ENCODE measurements at places on chromosomes 12 and 14.

- DNase-seq = no peak
Observed at GRCh38 chr14:69428289-69428998, 30.0 kb downstream of the SLC39A9 start.

- no peak for DNase-seq
Observed at GRCh38 chr14:95998656-95999055, 40.5 kb upstream of the C14orf132 start.

DNA sequence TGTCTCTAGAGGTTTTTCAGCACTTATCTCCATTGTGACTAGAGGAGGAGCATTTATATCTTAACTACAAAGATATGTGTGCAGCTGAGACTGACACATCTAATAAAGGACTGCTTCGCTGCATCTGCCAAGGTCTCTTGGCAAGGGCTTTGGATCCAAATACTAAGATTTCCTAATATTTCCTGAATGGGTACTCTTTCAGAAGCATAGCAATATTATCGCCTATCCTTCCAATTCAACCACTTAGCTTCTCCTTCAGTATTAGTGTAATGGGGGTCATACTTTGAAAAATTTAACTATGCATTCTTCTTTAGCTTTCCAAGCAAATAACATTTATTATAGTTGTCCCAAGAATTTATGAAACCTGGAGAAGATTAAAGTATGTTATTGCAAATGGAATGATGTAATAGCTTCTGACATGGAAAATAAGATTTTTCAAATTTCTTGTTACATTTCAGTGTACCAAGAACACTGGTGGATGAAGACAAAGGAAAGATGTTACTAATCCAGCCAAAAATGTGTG is 243.0 kb upstream of the PDE3A start:
- DNase-seq = no peak

- DNase-seq = no peak
Observed at GRCh38 chr12:47560415-47560814, 145.4 kb downstream of the RPAP3 start.

GRCh38 chr14:103302966-103303365 is 31.1 kb upstream of the EIF5 start:
- no peak for DNase-seq

DNA sequence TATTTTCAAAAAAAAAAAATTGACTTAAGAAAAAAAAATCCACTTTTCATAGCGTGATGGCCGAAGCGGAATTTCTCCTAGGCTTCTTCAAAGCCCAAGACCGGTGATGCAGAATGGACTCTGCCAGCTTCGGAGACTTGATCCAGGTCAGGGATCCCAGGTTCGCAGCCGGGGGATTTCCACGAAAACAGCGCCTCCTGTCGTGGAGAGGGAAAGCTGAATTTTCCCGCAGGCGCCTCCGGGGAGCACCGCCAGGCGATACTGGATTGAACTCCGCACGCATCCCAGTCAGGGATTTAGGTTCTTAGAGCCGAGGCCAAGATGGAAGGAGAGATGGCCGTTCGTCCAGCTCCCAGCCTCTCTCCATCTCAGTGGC is 2.1 kb downstream of the TTC6 start:
- DNase-seq = no peak

DNA sequence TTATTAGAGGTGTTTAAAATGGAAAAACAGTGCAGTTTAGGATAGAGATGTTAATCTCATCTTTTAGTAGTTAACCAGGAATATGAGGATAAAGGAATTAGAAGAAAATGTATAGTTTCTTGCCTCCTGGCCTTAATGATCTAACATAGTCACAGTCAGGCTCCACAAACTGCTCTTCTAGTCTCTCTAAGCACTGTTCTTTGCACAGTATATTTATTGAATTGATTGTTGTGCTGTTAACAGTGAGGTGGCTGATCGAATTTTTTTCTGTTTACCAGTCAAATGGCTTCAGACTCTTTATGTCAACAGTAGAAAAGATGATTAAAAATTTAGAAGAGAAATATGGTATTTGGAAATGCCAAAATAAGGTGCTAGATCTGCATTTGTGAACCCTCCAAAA is 37.8 kb downstream of the ATF7IP start:
- no peak for DNase-seq

DNA sequence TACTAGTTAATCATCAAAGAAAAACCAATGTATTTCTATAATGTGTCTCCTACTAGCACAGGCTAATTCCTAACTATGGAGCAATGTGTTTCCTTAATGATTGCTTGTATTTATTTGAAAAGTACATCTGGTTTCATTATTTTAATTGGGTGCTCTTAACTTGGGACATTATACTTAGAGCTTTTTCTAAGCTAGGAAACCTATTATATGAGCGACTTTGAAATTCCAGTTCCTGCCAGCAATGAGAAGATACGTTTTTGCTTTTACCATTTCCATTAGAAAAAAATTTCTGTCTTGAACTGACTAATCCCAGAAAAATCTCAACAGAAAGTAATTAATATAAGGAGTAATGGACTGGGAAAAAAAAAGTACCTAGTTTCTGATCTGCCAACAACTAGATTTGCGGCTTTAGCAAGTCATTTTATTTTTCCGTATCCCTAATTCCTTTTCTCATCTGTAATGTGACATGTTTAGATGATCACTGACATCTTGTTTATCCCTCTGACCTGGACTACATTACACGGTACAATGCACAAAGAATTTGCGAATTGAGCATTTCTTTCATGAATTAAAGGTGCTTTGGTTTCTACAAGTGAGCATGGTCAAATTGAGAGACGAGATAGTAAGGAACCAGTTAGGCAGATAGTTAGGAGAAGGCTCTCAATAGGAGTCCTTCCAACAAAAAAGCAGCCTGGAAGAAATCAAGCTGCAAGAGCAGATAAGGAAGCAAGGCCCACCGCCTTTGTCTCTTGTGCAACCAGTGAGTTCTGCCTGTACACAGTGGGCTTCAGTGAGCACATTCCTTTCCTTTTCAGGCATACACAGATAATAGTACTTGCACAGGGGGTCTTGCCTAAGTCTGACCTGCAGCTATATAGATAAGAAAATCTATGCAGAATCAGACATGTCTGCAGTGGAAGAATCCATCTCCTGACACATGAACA is 1765.0 kb upstream of the FLRT2 start:
- DNase-seq = no peak

DNA sequence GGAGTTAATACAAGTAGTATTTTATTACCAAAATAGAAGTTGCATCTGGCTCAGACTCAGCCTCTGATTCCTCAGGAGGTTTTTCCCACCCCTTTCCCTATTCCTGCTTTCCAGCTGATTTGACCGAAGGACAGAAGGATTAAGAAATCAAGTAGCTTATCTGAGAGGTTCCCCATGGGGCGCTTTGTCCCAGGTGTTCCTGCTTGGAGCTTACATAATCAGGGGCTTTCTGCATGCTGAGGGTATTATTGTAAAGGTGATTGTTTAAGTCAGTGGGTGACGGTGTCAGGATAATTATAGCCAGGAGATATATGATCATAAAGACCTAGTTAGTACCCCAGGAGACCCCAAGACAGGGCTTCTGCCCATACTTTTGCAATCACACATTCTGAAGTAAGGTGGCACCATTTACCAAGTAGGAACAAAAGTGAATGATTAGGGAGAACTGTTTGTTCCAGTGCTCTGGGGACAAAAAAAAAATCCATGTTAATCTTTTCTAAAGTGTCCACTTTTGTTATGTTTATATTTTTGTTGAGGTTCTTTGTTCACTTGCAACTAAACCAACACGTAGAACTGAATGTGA is 921.3 kb downstream of the NRXN3 start:
- no peak for DNase-seq

- DNase-seq = no peak
Observed at GRCh38 chr12:53551889-53552291, 44.6 kb upstream of the NPFF start.

DNA sequence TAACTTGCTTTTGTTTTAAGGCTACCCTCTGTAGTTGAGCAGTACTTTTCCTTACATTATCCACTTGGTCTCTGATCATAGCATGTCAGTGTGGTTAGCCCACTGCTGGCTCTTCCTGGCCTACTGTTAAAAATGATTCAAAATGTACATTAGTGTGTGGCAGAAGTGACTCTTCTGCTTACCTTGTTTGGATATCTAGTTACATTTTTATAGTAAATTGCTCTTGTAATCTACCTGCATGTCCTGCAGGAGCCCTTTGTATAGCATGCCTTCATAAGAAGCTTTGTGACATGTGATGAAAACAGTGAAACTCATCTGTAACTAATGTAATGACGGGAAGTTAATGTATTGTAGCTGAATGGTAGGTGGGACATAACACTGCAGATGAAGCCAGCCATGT is 8.1 kb downstream of the SPATS2 start:
- no peak for DNase-seq

DNA sequence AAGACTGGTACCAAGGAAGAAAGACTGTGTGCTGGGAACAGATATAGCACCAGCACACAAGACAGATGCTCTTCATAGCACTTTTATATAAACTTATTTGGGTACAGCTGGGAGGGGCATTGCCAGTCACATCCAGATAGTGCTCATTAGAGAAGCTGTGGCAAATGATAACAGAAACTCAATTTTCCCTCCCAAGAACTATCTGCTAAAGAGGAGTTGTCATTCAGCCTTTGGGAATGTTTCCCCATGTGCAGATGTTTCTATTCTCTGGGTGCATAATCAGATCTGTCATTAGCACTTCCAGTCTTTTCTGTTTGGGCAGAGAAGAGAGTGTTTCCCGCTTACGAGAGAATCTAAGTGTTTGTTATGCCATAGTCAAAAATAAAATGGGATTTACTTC is 714.9 kb upstream of the MDGA2 start:
- no peak for DNase-seq

DNA sequence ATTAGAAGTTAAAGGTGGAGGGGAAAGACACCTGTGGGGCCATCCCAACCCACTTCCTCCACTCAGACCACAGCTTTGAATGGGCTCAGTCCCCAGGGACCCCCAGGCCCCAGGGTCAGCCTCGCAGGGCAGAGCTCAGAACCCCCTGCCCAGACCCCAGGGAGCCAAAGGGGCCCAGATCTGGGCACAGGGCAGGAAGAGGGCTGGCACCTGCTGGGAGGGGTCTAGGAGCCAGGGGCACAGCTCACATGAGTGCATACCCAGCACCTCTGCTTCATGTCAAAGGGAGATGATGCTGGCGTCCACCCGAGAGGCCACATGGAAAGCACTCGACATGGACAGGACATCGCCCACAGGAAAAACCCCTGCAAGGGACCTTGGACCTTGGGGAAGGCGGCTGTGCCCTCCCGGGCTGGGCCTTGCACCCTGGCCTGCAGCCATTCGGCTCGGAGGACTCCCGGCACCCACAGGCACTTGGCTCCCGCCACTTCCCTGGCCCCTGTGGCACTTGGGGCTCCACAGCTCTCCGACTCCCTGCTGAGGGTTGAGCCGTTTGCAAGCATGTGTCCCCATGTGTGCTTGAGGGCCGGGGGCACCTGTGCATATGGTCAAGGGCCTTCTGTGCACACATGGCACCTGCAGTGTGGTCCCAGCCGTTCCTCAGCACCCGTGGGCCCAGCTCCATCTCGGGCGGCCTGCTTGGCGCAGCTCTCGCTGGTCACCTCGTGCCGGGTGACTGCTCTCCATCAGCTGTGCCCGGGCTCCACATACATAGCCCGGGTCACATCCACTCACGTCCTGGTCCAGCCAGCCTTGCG is 7.8 kb upstream of the AMN start:
- DNase-seq = no peak

DNA sequence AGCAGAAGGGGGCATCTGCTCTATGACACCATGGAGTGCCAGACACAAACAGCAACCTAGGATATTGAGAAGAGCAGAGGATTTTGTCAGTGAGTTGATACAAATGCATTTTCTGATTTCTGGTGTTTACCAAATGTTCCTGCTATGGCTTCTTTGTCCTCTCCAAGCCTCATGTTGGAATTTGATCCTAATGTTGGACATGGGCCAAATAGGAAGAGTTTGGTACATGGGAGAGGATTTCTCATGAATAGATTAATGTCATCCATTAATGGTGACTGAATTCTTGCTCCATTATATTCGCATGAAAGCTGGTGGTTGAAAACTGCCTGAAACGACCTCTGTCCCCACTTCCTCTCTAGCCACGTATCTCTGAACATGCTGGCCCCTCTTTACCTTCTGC is 1002.2 kb upstream of the FLRT2 start:
- DNase-seq = no peak

DNA sequence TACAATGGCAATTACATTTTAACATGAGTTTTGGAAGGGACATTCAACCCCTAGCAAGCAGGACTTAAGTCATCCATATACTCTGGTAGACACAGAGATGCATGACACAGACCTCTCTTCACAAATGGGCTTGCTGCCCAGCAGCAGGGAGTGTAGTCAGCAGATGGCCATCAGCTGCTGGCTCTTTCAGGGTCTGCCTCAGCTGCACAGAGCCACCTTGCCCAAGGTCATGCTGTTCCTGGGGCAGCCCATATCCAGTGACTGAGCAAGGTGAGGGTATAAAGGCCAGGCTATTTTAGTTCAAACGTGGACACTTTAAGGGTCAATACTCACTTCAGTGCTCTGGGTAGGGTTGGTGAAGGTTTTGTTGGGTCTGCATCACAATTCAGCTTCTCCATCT is 58.3 kb upstream of the JDP2 start:
- no peak for DNase-seq

GRCh38 chr12:84929501-84929900 is 16.9 kb upstream of the SLC6A15 start:
- DNase-seq = no peak

DNA sequence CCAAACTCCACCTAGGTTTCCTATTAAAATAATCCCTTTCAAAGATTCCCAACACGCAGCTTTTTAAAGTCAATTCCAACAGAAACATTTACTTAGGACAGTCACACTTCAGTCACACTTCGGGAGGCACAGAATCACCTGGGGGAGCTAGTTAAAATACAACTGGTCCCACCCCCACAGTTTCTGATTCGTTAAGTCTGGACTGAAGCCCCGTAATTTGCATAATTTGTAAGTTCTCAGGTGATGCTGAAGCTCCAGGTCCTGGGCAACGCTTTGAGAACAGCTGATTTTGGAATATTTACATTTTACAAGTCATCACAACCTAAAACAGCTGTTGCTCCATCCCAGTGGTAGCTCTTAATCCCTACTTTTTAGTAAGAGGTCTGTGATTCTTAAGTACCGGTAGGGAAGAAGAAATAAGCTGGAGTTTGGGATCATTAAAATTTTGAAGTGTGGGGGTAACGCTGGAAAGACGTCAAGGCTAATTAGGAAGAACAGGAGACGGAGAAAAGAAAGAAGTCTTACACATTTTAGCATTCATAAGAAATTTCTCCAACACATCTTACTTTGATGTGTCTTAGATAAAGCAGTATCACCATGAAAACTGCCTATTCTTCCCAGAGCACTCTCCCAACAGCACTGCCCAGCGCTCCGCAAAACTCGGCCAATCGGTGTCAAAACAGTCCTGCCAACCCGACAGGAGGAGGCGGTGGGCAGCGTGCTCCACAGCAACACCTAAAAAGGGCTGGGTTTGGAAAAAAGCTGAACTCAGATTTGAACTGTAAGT is 1.1 kb downstream of the IPO8 start:
- no peak for DNase-seq

- DNase-seq = no peak
Observed at GRCh38 chr12:89243771-89244170, 108.5 kb downstream of the DUSP6 start.
